ENCODE measurements at places on chromosomes 5 and 9. TPM values are rescaled to one million over a fixed set of nuclear protein-coding genes. Genes with fewer than 3 reads are reported as not detected.
A peak's percentile ranks its signal among the peaks of the same experiment; 100 is the strongest.

Gene PARP8
- total RNA-seq: 0.66 TPM

Gene DENND1A
- 10.6 TPM for total RNA-seq

Gene FAXDC2
- 0.54 TPM for total RNA-seq

Gene SPATA31C1
- not detected for total RNA-seq

Gene FCN1
- not detected for total RNA-seq

DNA sequence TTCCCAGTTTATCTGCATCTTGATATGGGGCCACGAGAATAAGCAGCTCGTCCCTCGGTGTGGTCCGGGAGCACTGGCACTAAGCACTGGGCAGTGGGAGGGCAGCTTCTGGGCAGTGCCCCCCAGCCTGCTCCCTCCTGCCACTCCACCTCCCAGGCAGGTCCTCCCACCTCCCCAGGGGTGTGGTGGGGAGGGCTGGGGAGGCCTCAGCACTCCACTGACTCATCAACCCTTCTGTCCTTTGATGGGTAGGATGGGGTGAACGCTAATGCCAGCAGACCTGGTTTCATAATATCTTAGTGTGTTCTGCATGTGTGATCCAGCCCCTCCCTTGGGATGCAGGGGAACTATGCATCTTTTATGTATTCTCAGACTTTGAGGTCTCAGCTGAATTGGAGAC, 62.2 kb upstream of the GNE start:
- DNase-seq: no peak

- no peak for DNase-seq
These were observed 14.6 kb downstream of the ANKS6 start for GRCh38 chr9:98781588-98782383.

- peak; percentile 11 for DNase-seq
These were observed 241.7 kb downstream of the DOCK8 start for GRCh38 chr9:456365-456764.

GRCh38 chr9:20494035-20494434, 128.3 kb downstream of the MLLT3 start:
- DNase-seq: no peak

DNA sequence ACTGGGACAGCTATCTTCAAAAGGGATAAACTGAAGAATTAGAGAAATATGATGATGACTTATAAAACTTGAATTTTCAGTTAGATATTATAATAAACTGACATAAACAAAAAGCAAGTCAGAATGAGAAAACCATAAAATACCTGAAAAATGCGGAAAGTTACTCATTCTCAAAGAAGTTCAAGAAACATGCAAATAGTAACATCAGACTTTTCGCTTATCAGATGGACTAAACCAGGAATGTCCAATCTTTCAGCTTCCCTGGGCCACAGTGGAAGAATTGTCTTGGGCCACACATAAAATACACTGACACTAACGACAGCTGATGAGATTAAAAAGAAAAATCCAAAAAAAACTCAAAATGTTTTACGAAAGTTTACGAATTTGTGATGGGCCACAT, 53.9 kb downstream of the DROSHA start:
- DNase-seq: no peak

DNA sequence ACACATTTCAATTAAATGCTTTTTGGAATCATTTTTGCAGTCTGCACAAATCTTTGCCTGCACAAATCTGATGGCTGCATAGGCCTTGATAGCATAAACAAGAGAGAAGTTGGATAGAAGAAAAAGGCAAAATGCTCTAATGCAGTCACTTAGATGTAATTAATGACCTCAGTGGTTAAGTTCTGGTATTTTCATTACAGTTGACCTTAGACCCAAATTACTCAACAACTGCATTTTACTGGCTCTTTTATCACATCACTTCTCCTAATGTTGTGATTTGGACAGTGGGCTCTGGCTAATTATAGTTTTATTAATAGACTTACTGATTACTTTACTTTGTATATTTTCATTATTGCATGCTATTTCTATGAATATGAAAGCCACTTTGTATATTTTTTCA, 34.3 kb downstream of the NTRK2 start:
- DNase-seq: no peak

DNA sequence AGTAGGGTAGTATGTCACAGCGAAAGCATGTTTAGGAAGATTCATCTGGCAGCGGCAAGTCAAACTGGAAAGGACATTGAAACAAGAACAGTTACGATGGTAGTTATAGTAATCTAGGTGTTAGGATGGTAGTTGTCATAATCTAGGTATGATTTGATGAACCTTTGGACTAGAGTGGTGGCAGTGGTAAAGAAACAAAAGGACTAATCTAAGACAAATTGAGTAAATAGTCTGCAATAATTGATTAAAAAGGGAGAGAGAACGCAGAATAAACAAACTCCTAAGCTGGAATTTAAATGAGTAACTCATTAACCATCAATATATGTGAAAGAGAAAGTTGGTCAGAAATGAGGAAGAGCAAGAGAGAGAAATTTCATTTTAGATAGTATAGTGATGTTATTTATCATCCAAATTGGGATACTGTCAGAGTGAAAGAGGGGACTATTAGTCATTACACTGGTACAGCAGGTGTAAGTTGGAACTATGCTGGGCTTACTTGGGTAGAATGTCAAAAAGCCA, 56.8 kb downstream of the MTREX start:
- DNase-seq: no peak

DNA sequence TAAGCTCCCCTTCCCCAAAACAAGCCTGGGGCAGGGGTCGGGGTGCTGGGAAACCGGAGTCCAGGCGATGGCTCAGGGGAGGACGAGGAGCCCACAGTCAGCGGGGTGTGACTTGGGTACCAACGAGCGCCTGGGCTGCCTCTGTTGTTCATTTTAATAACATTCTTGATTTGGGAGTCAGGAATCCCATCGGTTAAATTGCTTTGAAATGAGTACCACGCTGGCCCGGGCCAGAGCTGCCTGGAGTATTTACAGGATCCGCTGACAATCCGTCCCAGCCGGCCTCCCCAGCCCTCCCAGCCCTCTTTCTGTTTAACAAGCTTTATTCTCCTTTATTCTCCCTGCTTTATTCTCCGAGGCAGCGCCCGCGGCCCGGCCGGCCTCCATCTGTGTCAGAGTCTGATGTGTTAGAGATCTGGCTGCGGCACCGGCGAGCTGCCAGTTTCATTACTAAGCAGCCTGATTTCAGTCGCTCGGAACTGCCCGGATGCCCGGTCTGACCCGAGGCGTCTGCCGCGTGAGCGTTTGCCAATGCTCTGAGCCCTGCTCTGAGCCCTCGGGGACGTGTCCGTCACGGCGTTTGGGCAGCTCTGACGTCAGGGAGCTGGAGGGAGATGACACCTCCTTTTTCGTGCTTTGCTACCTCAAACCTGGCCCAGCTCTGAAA, 16.5 kb upstream of the QRFP start:
- DNase-seq: peak; percentile 74

DNA sequence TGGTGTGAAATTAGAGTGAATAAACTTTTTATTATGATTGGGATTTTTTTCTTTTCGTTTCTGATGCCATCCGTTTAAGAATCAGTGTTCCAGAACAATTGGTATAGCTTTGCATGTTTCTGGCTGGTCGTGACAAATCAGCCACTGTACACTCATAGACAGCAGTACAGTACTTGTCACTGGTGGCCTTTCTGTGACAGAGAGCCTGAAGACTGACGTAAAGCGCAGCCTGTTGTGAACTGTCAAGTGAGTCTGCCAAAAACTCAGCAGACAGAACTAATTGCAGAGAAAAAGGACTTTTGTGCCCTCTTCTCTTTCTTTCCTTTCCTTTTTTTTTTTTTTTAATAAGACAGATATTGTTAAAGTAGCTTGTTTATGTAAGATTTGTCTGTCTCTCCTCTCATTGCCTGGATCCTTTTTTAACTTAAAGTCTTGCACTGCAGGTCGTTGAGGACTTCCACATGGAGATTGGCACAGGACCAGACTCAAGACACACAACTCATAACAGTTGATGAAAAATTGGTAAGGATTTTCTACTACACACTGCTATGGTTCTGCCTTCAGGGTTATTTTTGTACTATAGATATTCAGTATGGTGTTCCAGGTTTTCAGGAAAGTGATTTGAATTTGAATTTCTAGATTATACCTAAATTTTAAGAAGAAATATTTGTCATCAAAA, 42.7 kb downstream of the NDUFS4 start:
- no peak for DNase-seq

DNA sequence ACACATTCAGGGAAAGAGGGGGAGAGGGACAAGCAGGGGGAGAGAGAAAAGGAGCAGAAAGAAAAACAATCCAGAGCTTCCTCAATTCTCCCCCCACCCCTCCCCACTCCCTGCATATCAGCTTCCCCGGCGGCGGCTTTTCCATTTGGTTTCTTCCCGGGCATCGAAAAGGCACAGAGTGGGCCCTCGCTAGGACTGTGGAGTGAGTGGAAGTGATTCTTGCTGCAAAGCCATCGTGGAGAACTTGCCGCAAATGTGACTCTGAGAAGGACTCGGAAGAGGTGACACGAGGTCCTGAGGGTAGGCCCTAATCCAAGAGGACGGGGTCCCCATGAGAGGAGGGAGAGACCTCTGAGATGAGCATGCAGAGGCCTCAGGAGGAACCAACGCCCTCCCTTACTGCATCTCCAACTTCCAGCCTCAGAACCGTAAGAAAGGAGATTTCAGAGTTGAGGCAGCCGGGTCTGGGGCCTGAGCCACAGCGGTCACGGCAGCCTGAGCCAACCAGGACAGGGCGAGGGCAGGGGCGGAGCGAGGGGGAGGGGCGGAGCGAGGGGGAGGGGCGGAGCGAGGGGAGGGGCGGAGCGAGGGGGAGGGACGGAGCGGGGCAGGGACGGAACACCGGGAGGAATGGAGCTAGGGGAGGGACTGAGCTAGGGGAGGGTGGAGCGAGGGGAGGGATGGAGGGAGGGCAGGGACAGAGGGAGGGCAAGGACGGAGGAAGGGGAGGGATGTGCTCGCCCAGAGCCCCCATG, 21.2 kb upstream of the SARDH start:
- no peak for DNase-seq

DNA sequence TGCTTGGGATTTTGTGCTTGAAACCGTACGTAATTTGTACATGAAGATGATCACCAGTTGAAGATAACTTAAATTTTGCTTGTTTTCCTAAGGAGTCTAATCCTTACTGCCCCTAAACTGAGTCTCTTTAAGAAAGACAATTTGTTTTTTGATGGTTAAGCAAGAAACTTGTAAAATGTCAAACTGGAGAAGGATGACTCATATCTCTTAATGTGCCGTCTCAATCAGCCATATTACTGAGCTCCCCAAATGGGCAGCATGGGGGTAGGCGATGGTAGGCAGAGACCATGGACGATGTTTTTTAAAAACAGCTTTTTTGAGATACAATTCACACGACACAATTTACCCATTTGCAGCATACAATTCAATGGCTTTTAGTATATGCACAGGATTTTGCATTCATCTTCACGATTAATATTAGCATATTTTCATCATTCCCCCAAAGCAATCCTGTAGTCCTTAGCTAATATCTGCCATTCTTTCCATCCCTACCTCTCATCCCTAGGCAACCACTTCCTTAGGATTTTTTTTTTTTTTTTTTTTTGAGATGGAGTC, 14.3 kb downstream of the ARHGAP26 start:
- no peak for DNase-seq

GRCh38 chr9:132184124-132184523, 22.3 kb downstream of the NTNG2 start:
- DNase-seq: no peak

Data from MG63 (cell line).